ENCODE measurements at places on chromosomes 2 and 18. TPM values are rescaled to one million over a fixed set of nuclear protein-coding genes. Genes with fewer than 3 reads are reported as not detected.

Gene G6PC2
- total RNA-seq = not detected

GRCh38 chr2:30653847-30654246, 153.4 kb downstream of the CAPN13 start:
- no peak for DNase-seq

DNA sequence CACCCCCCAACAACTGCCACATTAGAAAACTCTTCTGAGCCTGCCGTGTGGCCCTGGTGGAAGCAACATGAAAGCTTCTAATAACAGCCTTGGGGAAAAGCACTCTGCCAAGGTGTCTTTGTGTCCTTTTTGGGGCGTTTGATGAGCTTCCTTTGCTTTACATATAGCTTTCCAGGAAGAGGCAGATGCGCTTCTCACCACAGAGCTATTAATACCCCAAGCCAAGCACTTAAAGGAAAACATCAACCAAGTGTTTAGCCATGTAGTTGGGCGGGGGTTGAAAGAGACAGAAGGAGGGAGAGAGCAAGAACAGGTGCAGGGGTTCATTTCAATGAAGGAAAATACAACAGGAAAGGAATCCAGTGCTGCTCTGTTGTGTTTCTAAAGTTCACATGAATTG, 176.1 kb downstream of the VAPA start:
- DNase-seq = no peak

DNA sequence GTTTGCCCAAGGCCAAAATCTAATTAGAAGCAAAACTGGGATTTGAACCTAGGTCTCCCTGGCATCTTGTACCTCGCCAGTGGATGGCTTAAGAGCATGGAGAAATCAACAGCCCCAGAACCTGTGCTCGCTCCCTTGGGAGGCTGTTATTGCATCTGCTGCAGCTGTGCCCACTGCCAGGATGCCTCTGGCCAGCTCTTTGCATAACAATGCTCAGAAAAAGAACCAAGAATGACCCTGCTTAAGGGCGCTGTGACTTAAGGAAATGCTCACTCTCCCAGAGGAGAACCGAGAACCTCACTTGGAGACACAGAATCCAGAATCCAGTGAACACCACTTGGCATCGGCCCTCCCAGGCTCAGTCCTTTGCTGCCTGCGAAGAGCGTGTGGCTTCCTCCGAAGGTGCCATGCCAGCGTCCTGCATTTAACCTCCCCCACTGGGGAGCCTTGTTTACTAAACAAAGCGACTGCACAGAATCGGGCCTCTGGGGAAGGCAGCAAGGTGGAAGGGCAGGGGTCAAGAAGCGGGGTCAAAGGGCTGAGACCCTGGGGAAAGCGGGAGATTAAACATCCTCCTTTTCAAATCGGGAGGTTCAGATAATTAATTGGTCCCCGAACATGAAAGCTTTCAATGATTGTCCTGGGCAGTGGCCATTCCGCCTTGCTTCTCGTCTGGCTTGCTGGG, 71.0 kb upstream of the BOD1L2 start:
- no peak for DNase-seq

Gene FNDC4
- 2.2 TPM for total RNA-seq

All from SJSA1 (cell line).